ENCODE measurements at places on chromosomes 12 and 14.

GRCh38 chr14:64762044-64763034 lies 58.1 kb downstream of the PLEKHG3 start:
- DNase-seq: peak; percentile 96

GRCh38 chr12:89501793-89502192 lies 22.8 kb downstream of the GALNT4 start:
- no peak for DNase-seq

DNA sequence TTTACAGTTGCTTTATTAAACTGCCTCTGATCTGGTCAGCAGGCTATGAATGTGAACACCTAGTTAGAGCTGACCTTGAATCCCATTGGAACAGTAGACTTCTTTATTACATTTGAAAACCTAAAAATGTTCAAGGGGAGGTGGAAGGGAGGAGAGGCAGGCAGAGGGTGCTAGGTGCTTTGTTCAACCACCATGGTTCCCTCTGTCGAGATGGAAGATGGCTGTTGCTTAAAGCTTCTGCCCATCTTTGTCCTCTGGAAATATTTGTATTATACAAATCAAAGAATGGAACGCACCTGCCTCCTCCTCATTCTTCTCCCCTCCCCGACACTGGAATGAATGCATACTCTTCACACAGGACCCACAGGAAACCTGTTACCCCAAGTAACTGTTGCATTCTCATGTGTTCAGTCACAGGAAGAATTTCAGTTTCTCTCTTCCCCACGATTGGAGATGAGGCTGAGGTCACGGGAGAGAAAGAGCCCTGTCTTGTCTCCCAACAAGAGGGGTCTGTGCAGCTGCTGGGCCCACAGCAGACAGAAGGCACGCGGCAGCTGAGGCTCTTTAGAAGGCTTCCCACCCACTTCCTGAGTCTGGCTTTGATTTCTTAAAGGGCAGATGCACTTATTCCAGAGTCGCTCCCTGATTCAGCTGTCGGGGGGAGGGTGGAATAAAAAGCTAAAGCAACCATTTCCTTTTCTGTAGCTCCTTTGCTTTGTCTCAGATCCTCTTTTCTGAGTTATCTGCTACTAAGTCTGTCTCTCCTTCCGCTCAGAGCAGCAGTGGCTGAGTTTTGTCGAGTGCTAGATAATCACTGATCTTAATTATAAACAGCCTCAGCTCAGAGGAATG lies 217.9 kb upstream of the BTG1 start:
- peak; percentile 80 for DNase-seq

DNA sequence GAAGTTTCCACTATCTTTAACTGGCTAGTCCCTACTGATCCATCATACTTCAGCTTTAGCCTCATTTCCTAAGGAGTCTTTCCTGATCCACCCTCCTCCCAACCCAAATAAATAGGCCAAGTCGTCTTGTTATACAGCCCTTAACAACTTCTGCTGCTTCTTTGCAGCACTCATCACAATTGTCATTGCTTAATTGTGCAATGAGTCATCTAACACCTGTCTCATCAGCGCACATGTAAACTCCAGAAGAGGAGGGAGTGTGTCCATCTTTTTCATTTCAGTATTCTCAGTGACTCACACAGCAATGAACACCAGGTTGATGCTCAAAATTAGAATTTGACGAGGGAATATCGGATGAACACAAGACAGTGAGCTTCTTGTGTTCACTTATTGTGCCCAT lies 87.3 kb downstream of the SUDS3 start:
- no peak for DNase-seq

DNA sequence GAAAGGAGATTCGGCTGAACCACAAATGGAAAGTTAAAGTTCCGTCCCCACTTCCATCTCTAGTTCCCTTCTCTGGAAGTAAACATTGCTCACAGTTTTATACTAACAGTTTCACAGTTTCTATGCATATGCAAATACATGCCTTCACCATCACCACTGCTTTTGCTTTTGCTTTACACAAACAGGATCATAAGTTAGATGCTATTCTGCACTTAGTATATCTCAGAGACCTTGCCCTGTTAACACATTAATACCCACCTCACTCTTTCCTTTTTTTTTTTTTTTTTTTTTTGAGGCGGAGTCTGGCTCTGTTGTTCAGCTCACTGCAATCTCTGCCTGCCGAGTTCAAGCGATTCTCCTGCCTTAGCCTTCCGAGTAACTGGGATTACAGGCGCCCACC lies 890 bp downstream of the TEP1 start:
- DNase-seq: no peak

GRCh38 chr12:109154451-109155438 lies 38.4 kb downstream of the ACACB start:
- peak; percentile 91 for DNase-seq

DNA sequence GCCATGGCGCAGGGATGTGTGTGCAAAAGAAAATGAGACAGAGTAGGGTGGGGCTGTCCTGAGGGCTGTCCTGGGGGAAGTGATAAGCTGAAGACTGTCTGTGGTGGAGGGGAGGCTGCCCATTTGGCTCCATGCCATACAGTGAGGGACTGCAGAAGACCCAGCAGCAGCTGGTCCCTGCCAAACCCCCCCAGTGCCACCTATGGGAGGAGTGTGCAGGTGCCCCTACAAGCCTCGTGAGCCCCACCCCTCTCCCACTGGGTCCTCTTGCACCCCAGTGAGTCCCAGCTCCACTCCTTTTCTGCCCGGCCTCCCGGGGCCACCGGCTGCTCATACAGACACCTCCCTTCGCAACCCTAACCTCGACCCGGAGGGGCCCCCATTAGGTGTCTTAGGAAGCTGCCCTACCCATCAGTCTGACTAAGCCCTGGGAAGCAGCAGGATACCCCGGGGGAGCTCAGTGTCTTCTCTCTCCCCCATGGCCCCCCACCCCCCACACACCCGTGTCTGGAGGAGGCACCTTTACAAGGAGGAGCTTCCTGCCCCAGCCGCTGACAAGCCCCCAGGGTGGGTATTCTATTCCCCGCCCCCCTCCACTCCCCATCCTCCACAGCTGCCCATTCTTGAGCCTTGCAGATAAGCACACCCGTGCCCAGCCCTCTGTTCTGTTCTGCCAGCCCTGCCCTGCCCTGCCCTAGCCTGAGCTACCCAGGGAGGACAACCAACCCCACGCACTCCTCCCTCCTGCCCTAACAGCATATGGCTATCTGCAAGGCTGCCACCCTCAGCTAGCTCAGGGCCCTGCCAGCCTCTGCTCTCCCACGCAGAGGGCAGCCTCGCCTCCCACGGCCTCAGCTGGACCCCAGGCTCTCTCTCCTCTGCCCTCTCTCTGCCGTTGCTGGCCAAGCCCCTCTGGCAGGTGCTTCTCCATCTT lies 41.9 kb downstream of the SLC6A12 start:
- DNase-seq: no peak

- no peak for DNase-seq
These were observed 71.6 kb upstream of the PSMC1 start for GRCh38 chr14:90184571-90185266.

DNA sequence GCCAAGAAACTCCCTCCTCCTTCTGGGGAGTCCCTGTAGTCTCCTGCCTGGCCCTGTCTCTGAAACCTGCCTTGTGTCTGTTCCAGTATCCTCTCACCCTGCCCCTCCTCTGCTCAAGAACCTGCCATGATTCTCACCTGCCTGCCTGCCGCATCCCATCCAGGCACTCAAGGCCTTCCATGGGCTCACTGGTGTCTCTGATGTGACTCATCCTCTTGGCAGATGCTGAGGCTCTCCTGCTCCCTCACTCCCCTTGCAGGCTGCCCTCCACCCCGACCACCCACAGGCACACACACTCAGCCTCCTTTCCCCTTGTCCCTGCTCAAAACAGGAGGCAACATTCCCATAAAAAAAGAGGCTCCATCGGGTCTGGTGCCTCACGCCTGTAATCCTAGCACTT lies 5.8 kb upstream of the BEGAIN start:
- DNase-seq: no peak

DNA sequence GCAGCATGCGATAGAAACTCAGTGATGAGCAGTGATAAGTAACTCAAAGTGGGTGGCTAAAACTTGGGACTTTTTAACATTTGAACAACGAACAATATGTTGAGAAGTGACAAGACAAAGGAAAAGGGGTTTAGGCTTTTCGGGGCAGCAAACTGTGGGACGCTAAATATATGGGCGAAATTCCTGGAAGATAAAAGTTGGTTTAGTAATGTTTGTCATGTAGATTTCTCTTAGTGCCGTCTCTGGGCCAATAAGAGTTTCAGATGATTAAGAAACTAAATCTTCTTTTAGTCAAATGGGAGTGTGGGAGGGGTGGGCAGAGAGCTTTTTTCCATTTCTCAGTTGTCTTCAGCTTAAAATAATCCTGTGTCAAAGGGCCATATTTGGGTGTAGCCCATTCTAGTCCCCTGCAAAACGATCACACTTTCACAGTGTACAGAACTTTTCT lies 41.7 kb upstream of the FUT8 start:
- no peak for DNase-seq

DNA sequence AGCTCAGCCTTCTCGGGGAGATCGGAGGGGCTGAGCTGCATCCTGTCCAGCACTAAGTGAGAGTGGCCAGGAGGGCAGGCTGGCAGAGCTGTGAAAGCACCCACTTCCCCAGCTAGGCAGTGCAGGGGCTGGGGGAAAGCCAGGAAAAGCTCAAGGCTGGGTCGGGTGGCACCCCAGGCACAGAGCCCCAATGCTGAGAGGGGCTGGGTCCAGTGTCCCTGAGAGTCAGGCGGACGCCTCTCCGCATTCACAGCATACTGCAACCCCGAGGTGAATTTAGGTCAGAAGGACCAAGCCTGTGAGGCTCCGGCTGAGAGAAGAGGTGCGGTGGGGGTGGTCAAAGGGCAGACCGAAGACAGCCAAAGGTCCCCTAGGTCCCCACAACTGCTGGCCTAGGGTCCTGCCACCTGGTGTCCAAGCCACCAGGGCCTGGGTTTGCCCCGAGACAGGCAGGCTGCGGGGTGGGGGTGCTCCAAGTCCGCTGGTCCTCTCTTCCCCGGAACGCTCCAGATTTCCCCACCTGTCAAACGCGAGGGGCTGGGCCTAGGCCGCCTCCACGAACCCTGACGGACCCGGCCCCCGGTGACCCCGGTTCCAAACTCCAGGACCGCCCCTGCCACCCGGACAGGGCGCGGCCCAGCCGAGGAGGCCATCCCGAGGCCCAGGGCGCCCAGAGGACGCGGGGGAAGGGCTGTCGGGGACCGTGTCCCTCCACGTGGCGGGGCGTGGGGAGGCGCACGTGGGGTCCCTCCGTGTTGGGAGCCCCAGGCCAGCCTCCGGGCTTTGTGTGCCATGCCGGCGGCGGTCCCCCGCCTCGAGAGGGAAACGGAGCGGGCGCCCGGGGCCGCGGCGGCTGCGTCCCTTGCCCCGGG lies 527 bp downstream of the CAMKK2 start:
- peak; percentile 47 for DNase-seq

DNA sequence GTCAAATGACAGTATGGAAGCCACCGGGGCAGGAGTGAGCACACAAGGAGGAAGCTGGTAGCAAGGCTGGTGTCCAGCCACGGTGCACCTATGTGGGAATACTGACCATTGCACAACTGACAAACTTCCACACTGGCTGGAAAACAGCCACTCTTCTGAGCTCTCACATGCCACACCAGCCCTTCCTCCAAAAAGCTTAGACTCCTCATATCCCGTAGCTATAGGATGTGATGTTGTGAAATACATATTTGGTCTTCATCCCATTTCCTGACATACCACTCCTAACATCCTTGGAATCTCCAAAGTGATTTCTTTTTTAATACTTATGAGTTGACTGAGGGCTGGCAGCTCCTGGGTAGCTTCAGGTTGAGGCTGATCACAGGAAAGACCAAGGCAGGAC lies 103.6 kb downstream of the NTF3 start:
- DNase-seq: no peak

DNA sequence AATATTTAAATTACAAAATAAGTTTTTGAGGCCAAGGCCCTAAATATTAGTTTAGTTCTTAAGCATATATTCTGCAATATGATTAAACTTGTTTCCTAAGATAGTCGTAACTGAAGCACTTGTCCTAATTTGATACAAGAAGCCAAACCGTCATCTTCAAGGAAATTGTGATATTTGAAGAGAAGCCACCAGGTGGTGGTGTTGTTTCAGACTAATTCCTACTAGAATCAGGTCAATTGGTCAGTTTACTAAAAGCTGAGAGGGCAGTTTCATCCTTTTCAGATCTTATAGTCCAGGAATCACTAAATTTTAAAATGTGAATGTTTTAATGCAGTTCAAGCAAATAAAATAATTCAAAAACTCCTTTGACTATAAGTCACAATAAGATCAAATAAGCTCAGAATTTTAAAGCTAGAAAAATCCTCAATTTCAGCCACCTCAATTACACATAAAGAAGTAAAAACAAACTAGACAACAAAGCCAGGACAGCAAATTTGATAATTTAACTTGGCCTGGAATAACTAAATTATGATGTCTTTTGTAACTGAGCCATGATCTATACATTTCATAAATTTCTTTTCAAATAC lies 7.1 kb upstream of the ARL1 start:
- peak; percentile 74 for DNase-seq

- no peak for DNase-seq
These were observed 38.8 kb downstream of the HELB start for GRCh38 chr12:66341126-66341525.

DNA sequence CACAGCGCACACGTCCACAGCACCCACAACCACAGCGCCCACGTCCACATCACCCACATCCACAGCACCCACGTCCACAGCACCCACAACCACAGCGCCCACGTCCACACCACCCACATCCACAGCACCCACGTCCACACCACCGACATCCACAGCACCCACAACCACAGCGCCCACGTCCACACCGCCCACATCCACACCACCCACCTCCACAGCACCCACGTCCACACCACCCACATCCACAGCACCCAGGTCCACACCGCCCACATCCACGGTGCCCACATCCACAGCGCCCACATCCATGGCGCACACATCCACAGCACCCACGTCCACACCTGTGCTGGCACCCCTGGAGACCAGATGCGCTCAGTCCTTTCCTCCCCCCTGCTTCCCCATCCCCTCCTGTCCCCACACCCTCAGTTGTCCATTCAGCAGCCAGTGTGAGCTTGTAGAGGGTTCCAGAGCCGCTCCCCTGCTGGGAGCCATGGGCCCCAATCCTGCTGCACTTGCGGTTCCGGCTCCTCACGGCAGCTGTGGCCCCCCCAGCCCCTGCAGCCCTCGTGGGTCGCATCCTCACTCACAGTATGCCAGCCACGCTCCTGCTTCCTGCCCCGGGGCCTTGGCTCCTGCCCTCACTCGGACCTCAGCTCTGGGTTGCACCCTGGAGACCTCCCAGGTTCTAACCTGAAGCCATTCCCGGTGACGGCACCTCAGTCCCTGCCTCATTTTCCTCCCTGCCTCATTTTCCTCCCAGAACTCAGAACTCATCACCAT lies 37.8 kb downstream of the GALNT9 start:
- DNase-seq: peak; percentile 52

DNA sequence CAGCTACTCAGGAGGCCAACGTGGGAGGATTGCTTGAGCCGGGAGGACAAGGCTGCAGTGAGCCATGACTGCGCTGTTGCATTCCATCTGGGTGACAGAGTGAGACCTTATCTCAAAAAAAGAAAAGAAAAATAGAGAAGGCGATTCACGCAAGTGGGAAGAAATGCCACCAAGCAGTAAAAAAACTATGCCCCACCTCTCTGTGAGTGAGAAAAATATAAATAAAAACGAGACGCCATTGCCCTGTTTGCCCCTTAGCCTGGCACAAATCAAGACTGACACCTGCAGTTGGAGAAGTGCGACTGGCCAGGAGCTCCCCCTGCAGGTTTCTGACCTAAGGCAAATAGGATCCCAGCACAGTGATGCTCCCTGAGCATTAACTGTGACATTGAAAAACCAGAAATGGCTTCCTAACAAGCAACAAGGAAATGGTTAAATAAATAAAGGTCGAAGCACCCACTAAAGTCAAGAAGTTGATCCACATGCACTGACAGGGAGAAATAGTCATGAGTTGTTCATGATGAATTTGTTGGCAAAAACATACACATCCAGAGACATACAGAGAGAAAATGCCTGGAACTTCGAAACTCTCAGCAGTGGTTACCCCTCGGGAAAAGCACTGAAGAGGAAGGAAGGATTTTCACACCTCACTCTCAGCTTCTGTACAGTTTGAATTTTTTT lies 21.1 kb downstream of the GSC start:
- peak; percentile 74 for DNase-seq

All from kidney (tissue), 22 donors.